ENCODE measurements at places on chromosomes 6 and 20.

GRCh38 chr6:135753196-135753595, 98.3 kb upstream of the PDE7B start:
- no peak for DNase-seq

- no peak for DNase-seq
Measured at GRCh38 chr6:128000363-128000762, 99.5 kb upstream of the THEMIS start.

DNA sequence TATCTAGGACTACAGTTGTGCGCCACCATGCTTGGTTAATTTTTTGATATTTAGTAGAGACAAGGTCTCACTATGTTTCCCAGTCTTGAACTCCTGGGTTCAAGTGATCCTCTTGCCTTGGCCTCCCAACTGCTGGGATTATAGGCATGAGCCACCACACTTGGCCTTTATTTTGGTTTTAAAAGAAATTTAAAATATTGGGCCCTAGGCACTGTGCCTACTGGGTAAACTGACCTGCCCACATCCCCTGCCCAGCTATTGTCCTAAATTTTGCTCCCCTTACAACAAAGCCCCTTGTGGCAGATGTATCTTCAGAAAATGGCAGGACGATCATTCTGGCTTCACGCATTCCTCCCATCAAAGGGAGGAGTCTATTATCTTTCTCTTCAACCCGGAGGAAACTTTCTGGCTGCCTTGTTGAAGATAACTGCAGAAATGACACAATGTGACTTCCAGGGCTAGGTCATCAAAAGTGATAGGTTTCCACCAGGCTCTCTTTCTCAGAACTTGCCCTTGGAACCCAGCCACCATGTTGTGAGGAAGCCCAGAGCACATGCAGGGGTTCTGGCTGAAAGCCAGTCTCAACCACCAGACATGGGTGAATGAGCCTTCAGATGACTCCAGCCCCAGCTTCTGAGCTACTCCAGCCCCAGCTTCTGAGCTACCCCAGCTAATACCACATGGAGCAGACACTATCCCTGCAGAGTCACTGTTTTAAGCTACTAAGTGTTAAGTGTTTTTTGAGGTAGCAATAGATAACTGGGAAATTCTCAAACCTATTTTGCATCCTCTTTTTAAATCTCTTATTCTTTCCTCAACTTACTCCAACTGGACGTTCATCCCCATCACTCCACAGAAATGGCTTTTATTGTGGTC, 4.6 kb upstream of the GUCA1B start:
- DNase-seq: no peak

- peak; percentile 71 for DNase-seq
Measured at GRCh38 chr20:31835977-31836852, 9.2 kb downstream of the FOXS1 start.

DNA sequence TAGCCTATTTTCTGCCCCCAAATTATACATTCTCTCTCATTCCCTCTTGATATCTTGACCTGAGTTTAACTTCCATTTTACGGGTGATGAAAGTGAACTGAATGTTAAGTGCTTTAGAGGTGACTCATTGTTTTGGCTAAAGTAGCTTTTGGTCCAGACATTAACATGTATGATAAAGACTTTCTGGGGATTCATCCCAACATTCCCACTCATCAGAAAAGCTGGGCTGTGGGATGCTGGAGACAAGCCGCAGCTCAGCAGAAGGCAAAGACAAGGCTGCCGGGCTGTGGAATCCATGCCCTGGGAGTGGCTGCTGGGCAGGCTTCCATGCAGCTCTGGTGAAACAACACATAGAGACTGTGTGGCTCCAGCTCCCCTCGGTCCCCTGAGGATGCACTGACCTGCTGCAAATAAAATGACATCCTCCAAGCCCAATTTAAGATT, 89.9 kb upstream of the SYNDIG1 start:
- DNase-seq: no peak

DNA sequence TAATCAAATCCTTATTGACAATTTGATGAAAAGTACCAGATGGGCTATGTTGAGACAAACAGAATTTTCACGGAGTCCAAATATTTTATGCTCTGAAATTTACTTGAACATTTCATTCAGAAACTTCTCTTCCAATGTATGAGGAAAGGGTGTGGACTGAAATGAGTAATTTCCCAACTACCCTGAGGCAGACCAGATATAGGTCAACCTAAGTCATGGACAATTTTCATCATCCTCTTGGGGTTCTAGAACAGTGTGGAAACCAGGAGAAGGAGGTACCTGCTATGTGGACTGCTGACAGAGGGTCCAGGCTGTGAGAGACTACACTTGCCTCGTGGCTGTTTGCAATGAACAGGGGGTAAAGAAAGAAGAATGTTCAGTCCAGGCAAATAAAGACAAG, 323.0 kb downstream of the ESR1 start:
- DNase-seq: no peak

DNA sequence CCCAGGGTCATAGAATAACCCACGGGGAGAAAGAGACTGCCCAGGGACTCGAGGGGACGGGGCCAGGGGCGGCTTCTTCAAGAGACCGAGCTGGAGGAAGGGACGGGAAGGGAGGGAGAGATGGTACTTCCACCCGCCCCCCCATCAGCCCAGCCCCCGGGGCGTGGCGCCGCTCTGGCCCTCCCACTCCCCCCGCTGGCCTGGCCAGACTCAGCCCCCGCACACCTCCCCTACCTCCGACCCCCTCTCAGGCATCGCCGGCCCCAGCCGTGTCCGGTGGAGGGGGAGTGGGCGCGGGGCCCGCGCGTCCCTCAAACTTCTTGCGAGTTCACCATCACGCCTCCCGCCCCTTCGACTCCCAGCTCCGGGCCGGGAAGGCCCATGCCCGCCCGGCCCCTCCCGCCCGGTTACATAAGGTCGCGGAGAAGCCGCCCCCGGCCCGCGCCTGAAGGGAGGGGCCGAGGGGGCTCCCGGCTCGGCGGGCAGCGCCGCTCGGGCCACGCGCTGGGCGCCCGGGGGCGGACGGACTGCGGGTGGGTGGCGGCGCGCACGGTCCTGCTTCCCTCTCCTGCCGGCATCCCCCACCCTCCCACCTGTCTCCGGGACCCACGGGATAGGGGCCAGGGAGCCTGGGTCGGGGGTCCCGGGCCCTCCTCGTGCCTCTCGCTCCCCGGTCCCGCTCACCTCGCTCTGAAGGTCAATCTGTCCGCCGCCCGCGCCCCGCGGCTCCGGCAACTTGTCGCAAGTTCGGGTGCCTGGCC, 562 bp downstream of the TFEB start:
- peak; percentile 85 for DNase-seq

DNA sequence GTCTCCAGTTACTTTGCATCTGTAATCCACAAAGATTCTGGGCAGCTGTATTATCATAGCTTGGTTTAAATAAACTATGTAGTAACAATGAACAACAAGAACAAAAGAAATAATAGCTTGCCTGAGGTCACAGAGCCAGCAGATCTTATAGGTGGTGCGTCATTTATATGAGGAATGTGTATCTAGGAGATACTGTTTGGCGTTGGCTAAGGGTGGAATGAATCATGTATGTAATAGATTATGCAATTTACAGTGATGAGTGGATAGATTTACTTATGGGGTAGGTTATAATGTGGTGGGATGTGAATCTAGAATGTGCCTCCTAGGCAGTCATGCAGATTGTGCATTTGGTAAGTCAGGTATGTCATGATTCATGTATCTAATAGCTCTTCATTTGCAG, 42.8 kb downstream of the HNF4A start:
- no peak for DNase-seq

- no peak for DNase-seq
Measured at GRCh38 chr6:48169635-48170034, 58.6 kb upstream of the PTCHD4 start.

- no peak for DNase-seq
Measured at GRCh38 chr6:43269273-43270007, 26.2 kb downstream of the TTBK1 start.

DNA sequence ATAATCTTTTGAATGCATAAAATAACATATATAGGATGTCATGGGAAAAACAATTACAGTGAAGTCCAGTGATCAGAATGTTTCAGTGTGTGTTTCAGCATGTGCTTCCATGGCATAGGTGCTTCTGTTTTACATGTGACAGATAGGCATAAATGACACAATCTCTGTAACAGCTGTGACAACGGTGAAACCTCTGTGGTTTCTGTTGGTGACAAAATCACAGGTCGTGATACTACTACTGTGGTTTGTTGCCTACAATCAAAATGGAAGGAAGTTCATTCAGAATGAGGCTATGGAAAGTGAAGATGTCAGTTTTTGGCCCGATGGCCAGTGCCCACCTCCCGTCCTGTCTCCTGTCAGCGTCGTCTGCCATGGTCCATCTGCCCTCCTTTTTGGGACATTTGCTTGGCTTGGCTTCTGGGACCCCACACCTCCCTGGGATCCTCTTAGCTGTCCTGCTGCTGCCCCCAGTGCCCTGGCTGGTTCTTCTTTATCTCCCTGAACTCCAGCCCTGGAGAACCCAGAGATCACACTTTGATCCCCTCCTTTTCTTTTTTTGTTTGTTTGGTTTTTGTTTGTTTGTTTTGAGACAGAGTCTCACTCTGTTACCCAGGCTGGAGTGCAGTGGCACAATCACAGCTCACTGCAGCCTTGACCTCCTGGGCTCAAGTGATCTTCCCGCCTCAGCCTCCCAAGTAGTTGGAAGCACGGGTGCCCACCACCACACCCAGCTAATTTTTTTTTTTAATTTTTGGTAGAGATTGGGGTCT, 79.3 kb upstream of the NAA20 start:
- DNase-seq: peak; percentile 38

DNA sequence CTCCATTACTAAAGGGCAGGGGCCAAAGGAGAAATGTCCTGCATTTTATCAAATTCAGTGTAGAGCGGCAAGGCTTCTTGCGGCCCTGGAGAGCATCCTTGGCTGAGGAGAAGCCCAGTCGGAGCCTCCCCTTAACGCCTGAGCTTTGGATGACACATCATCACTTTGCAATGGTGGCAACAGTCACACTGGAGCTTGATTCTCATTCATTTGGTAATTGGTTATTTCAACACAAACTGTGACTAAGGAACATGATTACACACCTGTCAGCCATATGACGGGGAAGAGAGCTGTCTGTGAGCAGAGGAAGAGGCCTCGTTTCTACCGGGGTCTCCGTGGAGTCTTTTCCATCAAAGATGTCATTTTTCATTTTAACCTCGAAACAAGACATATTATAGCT, 81.4 kb downstream of the SOBP start:
- no peak for DNase-seq

DNA sequence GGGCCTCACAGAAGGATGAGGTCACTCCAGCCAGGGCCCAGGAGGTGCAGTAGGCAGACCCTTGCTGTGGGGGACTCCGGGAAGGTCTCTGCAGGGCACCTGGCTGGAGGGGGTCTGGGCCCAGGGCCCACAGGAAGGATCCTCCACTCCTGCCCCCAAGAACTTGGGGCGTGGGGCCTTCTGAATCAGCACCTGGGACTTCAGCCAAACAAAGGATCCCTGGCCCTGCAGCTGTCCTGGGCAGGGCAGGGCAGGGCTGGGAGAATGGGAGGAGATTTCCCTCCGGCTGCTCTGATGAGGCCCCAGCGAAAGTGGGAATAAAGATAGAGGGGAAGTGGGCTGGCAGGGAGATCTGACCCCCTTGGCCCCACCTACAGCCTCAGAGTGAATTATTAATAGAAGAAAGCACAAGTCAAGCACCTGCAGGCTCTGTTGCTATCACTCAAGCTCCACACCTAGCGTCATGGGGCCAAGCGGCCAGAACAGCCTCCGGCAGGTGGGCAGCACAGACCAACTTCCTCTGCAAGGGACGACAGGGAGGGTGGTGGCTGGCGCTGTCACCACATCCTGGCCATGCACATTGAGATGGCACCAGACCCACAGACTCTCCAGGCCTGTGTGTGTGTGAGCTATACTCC, 61.6 kb upstream of the MRPS10 start:
- DNase-seq: no peak

DNA sequence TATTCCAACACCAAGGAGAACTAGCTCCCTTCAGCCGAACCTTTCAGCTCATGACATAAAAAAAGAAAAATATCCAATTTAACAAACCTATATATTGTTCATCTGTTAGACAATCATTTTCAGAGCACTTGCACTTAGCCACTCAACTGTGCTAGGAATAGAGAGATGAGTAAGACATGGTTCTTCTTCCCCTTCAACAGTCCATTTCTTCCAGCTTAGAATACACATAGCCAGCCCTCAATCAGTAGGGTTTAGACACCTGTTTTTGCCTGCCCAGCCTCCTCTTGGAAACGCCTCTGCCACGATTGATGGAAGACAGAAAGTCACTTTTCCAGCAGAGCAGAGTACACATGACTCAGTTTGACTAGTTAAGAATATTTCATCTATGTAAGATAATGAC, 21.8 kb downstream of the ADNP start:
- no peak for DNase-seq

DNA sequence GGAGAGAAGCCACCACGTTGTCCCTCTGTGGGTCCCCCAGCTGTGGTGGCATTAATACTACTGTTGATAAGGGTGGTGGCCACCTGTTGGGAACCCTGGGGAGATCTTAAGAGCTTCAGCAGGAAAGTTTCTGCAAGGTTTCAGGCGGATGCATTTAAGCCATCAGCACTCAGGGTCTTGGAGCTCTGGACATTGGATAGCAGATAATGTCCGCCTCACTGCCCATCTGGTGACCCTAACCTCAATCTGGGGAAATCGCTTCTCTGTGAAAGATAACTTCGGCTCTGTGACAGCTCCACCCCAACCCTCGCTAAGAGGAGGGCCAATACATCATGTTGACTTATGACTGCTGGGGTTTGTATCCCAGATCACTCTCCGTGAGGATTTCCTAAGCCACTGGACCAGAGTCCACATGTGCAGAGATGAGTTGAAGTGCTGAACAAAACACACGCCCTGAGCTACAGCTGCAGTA, 92.9 kb downstream of the FOXC1 start:
- DNase-seq: no peak

GRCh38 chr6:15798533-15799255, 135.9 kb upstream of the DTNBP1 start:
- DNase-seq: no peak

GRCh38 chr6:17574866-17575560, 25.1 kb upstream of the FAM8A1 start:
- DNase-seq: no peak

DNA sequence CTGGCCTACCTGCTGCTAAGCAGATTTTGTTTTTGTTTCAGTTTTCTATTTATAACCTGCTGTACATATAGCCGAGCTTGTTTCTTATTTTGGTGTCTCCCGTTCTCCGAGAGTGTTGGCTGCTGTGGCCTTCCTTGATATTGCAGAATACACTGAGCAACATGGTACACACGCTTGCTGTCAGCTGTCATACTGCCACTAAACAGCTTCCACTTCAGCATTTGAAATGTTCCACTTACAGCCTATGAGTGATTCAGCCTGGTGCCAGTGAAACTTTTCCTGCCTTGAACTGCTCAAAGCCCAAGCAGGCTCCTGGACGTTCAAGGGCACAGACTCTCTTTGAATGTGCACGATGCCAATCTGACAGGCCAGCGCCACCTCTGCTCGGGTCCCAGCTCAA, 87.1 kb downstream of the PSMG4 start:
- DNase-seq: no peak

GRCh38 chr6:159727717-159728445, 575 bp downstream of the WTAP start:
- DNase-seq: peak; percentile 57

GRCh38 chr20:11091511-11091910, 417.7 kb upstream of the JAG1 start:
- no peak for DNase-seq

- no peak for DNase-seq
Measured at GRCh38 chr6:126546541-126547120, 206.7 kb downstream of the CENPW start.
